ENCODE measurements at places on chromosomes 1 and 21. TPM values are rescaled to one million over a fixed set of nuclear protein-coding genes. Genes with fewer than 3 reads are reported as not detected.

GRCh38 chr1:32701421-32701911 lies 1.1 kb downstream of the SYNC start:
- H3K27me3 ChIP-seq: no peaks in the 10 kb centered on the region
- peaks cover 18% of the 10 kb centered on the region for H3K4me1 ChIP-seq
- H3K27ac ChIP-seq: no peak overlapping the region
- no peak for DNase-seq
- no peak overlapping the region for H3K4me3 ChIP-seq
- no peaks in the 10 kb centered on the region for H3K36me3 ChIP-seq

GRCh38 chr1:88673446-88673845 lies 10.6 kb upstream of the PKN2 start:
- no peak overlapping the region for H3K27ac ChIP-seq
- H3K27me3 ChIP-seq: peaks cover 13% of the 10 kb centered on the region
- no peak overlapping the region for H3K4me3 ChIP-seq
- no peaks in the 10 kb centered on the region for H3K4me1 ChIP-seq
- no peaks in the 10 kb centered on the region for H3K36me3 ChIP-seq

DNA sequence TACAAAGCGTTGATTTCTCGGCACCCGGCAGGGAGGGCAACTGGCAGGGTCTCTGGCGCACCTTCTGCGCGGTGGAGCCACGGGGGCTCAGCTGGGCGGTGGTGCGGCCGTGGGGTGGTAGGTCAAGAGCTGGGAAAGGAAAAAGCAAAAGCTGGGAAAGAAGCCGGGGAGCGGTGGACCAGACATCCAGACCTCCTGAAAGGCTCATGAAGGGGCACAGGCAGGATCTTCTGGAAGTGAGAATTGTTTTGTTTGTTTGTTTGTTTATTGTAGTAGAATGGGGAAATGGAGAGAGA lies 7.2 kb upstream of the RNU1-1 start:
- H3K4me1 ChIP-seq: no peaks in the 10 kb centered on the region
- H3K4me3 ChIP-seq: peak overlapping the region; percentile 45
- no peaks in the 10 kb centered on the region for H3K27me3 ChIP-seq
- DNase-seq: no peak
- H3K27ac ChIP-seq: no peak overlapping the region

Gene CFHR5
- not detected for total RNA-seq

Gene LDLRAD2
- total RNA-seq: not detected

Gene TACSTD2
- 0.28 TPM for total RNA-seq

Data from Panc1 (cell line).